EL (cell line): ENCODE measurements at places on chromosomes 5 and 9.

GRCh38 chr5:168152660-168153059 is 138.8 kb upstream of the WWC1 start:
- no peak for DNase-seq

DNA sequence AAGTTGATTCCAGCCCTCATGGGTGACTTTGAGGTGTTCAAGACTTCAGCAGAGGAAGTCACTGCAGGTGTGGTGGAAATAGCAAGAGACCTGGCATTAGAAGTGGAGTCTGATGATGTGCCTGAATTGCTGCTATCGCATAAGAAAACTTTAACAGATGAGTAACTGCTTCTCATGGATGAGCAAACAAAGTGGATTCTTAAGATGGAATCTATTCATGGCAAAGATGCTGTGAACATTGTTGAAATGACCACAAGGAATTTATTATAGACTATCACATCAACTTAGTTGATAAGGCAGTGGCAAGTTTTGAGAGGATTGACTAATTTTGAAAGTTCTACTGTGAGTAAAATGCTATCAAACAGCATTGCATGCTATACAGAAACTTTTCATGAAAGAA is 17.1 kb upstream of the POU4F3 start:
- no peak for DNase-seq

GRCh38 chr5:52013523-52013922 is 630.3 kb downstream of the ISL1 start:
- no peak for DNase-seq

GRCh38 chr5:114418176-114419066 is 56.6 kb downstream of the KCNN2 start:
- DNase-seq: no peak

DNA sequence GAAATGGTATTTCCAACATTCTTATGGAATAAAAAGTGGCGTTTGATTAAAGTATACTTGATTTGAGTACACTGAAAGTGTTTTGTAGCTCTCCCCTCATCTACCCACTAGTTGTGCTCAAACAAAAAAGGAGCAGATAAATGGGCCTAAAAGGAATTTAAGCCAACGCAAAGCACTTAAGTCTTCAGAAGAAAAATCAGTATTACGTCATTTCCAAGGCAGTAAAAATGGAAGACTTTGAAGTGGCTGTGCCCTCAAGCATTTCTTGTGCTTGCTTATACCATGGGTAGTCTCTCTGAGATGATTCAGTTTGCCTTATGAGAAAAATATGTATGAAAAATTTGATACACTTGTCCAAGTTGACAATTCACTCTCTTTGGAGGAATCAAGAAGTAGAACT is 279.9 kb upstream of the CD180 start:
- peak; percentile 72 for DNase-seq

GRCh38 chr9:93702261-93702660 is 125.9 kb downstream of the PHF2 start:
- no peak for DNase-seq

DNA sequence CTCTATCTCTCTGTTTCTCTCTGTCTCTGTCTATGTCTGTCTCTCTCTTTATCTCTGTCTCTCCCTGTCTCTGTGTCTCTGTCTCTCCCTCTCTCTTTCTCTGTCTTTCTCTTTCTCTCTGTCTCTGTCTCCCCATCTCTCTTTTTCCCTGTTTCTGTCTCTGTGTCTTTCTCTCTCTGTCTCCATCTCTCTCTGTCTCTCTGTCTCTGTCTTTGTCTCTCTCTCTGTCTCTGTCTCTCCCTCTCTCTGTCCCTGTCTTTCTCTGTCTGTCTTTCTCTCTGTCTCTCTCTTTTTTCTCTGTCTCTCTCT is 2.1 kb upstream of the SLC6A19 start:
- no peak for DNase-seq

- DNase-seq: no peak
Observed at GRCh38 chr5:54095969-54096368, 214.4 kb downstream of the ARL15 start.

- peak; percentile 65 for DNase-seq
Observed at GRCh38 chr9:126500600-126501382, 112.9 kb upstream of the LMX1B start.
